IPS DF 19.7 (cell line): ENCODE measurements at places on chromosomes 2 and 18.

DNA sequence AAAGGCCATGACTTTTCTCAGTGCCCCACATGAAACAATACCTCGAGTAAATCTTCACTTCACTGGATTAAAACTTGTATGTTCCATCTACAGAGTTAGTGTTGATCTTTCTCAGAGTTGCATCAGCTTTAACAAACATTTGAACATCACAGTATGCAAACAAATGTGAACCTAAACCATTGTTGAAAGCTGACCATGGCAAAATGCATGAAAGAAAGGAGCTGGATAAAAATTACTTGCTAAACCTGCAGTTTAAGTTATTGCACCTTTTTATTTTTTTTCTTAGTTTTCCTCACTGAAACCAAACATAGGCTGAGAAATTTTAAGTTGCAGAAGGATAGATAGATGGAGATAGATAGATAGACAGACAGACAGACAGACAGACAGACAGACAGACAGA, 107.2 kb upstream of the UGP2 start:
- DNase-seq = no peak

- DNase-seq = no peak
Observed at GRCh38 chr2:164257742-164258141, 363.5 kb downstream of the GRB14 start.

GRCh38 chr2:127142663-127143630, 36.0 kb upstream of the BIN1 start:
- DNase-seq = no peak

GRCh38 chr2:1601067-1601412, 143.3 kb downstream of the PXDN start:
- no peak for DNase-seq

DNA sequence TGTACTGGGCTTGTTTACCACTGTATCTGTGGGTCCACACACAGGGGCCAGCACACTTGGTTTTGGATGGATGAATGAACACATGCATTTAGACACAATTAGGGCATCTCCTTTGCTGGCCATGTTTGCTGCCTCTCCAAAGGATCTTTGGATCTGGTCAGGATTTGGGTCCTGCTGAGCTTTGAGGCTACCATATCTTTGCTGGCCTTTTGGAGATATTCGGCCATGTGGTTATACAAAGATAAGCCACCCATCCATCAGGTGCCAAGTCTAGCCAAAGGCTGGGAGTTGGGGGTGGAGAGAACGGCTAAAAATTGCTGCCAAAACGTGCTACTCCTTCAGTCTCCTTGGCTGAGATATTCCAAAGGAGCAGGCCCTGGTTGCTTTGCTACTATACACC, 18.2 kb upstream of the FZD7 start:
- no peak for DNase-seq

DNA sequence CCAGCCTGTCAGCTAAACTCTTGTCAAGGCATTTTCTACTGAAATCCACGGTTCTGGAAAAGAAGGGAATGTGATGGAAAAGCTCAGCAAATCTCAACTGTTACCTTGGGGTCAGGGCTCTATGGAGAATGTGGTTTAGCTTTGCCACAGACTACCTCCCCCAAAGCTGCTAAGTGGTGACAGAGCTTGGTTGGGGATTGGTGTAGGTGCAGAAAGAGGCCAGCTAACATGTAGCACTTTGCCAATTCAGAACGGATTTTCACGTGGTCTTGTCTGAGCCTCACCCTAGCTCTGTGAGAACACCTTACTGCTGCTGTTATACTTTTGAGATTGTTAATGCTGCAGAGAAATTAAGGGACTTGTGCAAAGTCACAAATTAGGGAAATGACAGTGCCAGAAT, 331.1 kb downstream of the RND3 start:
- DNase-seq = no peak

- no peak for DNase-seq
Observed at GRCh38 chr2:118056165-118056534, 32.1 kb upstream of the INSIG2 start.

- no peak for DNase-seq
Observed at GRCh38 chr18:24054130-24054529, 39.6 kb downstream of the TTC39C start.

DNA sequence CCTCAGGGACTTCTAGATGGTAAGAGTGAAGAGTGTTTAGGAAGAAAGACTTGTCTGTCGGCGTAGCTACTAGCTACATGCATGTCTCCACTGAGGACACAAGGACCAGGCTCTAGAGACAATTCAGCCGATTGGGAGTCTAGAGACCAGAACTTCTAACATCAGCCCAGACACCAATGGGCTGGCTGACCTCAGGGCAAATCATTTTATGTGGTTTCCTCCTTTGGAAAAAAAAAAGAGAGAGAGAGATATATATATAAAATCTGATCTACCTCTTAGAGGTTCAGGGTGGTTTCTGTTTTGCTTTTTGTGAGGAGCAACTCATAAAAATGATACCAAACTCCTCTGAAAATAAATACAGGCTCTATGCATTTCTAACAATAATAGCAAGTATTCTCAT, 212.8 kb downstream of the BCL2 start:
- no peak for DNase-seq
